Stimulated activated CD4-positive, alpha-beta T cell treated with anti-CD3 and anti-CD28 coated beads, Interleukin-4, amount 100 ng/mL, for 1 hour (primary cell): ENCODE measurements at places on chromosomes 2 and 18.

- no peak for DNase-seq
Observed at GRCh38 chr18:8735274-8735673, 29.9 kb downstream of the MTCL1 start.

DNA sequence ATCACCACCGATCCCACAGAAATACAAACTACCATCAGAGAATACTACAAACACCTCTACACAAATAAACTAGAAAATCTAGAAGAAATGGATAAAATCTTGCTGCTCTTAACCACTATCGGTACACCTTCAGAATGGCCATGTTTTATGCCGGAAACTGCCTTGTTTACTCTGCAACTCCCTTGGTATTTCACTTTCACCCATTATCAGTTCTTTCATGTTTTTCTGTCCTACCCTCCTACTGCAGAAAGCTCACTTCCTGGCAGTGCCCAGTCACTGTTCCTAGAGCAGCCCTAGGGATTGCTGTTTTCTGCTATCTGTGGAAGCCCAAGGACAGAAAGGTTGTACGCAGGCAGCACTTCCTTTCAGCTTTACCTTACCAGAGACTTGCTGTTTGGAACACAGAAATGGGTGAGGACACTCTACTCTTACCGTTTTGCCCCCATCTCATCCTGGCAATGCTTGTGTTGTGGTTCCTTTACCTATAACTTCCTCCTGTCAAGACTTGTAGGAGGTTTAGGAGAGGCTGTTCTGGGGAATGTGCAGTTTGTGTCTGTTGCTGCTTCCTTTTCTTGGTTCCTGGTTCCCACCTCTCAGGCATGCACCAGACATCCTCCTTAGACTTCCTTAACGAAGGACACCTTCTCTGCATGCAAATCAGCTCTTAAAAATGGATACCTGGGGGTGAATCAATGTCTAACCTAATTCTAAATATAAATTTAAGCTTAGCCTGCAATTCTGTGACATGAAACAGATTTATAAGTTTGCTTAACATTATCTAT, 394.4 kb downstream of the SPAG16 start:
- no peak for DNase-seq

DNA sequence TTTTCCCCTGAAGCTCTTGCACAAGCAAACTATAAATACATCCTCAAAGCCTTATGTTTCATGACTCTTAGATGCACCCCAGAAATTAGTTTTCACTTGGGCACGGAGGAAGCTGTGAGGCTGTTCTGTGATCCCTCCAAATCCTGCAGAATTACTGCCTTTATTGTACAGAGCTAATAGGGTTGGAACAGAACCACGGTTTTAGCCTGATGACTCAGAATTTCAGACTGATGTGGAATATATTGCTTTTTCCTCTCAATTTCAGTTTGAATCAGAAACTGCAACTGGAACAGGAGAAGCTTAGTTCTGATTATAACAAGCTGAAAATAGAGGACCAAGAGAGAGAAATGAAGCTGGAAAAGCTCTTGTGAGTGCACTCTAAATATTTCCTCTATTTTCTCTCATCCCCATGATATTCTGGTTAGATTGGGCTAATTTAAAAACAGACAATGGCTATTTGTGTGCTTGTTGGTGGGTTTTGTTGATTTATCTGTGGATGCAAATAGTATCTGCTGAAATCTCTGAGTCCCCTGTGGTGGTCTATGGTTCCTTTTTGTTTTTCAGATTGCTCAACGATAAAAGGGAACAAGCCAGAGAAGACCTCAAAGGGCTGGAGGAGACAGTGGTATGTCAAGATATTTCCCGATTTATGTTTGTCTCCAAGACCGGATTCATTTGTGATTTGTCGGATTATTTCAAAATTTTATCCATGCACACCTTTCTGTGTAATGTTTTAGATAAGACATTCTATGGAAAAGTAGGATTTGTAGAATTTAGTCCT, 38.2 kb upstream of the LYPD6B start:
- no peak for DNase-seq

- no peak for DNase-seq
Observed at GRCh38 chr2:207066791-207067460, 98.8 kb downstream of the KLF7 start.

- no peak for DNase-seq
Observed at GRCh38 chr2:192228685-192229084, 34.0 kb upstream of the TMEFF2 start.

- DNase-seq = no peak
Observed at GRCh38 chr18:9722691-9723090, 14.6 kb downstream of the RAB31 start.

DNA sequence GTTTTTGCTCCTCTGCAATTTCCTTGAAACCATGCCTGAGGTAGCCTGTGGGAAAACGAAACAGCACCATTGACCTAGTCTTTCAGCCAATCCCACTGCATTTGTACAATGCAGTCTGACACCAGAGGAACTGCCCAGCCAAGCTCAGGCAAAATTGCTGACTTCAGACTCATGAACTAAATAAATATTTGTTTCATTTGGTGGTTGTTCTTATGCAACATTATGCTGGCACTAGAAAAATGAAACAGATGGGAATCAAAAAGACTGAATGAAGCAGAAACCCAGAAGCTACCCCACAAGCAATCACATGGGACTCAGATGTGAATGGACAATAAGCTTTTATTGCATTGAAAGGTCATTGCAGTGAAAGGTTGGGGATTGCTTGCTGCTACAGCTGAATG, 1.7 kb downstream of the NAT8 start:
- no peak for DNase-seq

DNA sequence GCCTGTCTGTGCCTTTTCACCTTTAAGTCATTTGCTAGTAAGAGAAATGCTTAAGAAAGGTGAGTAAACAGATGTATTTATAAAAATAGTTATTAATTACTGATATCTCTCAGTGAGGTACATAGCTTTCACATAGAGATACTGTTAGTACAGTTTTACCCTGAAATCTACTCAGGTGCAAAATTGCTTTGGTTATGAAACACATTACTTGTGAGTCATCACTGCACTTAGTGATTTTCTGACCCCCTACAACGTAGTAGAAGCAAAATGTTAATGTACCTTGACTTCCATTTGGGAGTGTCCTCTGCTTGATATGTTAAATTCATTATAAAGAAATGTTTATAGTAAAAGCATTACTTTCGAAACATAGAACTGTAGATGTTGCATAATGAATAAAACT, 6.5 kb downstream of the GLS start:
- DNase-seq = no peak

- no peak for DNase-seq
Observed at GRCh38 chr2:73868204-73868978, 24.4 kb upstream of the ACTG2 start.

DNA sequence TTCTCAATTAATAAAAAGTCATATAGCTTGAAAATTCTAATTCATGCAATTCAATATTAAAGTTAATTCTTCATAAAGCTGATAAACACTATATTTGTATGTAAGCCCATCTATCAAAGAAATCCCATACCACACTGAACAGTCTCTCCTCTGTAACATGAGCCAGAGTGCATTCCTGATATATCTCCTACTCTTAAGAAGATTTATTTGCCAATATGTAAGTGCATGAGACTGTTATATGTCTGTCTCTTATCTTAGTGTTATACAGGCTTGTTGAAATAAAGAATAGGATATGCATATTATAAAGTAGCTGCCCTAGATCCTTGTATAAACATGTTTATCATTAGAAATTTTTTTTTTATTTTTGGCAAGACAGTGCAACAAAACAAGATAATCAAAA, 40.4 kb upstream of the TTC32 start:
- DNase-seq = no peak

- no peak for DNase-seq
Observed at GRCh38 chr2:111123751-111124150, 3.0 kb downstream of the BCL2L11 start.

GRCh38 chr18:62249478-62250097, 62.5 kb downstream of the RELCH start:
- DNase-seq = peak; percentile 69

DNA sequence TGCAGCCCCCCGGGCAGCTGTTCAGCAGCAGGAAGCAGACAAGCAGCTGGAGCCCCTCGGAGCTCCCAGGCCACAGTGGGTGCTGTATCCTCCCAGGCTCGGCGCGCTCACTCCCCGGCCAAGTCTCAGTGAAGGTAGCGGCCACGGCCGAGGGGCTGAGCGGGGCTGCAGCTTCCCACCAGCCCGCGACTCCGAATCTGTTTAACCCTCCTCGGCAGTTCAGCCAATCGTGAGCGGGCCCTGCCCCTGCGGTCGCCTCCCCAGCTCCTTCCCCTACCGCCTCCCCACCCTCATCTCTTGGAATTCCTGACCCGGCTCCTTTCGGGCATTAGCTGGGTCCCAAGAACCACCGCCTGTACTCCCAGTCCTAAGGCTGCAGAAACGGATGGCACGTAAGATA, at the start of gene RESP18:
TSS of gene RESP18 (minus strand) at position 203 of the 400 bp plus-strand sequence.
- no peak for DNase-seq

- DNase-seq = no peak
Observed at GRCh38 chr2:95305380-95306061, 8.4 kb downstream of the KCNIP3 start.

- DNase-seq = no peak
Observed at GRCh38 chr2:132825601-132826000, 155.6 kb upstream of the LYPD1 start.

GRCh38 chr2:112949456-112949855, 28.4 kb upstream of the IL36G start:
- no peak for DNase-seq

GRCh38 chr2:231347638-231348037, 47.9 kb upstream of the B3GNT7 start:
- DNase-seq = no peak

GRCh38 chr2:187435756-187436155, 12.3 kb downstream of the CALCRL start:
- no peak for DNase-seq

GRCh38 chr2:228039752-228040534, 141.5 kb downstream of the SPHKAP start:
- DNase-seq = no peak
